ENCODE measurements at places on chromosomes 2 and 18.
A peak's percentile ranks its signal among the peaks of the same experiment; 100 is the strongest.

DNA sequence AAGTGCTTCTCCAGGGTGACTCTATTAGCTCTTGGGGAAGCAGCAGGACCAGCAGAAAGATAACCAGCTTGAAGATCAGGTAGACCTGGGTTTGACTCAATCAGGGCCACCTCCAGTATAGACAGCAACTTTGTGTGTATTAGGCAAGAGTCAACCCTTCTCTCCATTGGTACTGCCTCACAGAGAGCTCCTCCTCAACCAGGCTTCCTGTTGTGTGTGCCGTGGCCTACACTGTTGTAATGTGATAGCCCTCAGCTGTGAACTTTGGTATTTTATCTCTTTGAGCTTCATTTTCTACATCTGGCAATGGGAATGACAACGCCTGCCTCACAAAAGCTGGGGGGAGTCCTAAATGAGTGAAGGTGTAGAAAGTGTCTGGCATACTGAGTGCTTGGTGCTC is 17.0 kb upstream of the MAP3K20 start:
- no peak for DNase-seq

DNA sequence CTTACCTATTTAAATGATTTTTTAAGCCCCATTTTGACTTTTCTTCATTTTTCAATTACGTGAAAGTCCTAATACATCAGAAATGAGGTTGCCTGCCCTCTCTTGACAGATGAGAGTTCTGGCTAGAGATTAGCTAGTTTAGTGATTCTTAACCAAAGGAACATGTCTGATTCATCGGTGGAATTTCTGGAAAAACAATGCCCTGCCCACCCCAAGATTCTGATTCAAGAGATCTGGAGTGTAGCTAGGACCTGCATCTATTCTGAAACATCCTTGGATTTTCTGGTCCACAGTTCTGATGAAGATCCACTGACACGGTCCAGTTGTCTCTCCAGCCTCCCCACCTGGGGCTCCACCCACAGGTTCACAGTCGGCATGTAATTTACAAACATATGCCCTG is 111.2 kb downstream of the KLF7 start:
- no peak for DNase-seq

DNA sequence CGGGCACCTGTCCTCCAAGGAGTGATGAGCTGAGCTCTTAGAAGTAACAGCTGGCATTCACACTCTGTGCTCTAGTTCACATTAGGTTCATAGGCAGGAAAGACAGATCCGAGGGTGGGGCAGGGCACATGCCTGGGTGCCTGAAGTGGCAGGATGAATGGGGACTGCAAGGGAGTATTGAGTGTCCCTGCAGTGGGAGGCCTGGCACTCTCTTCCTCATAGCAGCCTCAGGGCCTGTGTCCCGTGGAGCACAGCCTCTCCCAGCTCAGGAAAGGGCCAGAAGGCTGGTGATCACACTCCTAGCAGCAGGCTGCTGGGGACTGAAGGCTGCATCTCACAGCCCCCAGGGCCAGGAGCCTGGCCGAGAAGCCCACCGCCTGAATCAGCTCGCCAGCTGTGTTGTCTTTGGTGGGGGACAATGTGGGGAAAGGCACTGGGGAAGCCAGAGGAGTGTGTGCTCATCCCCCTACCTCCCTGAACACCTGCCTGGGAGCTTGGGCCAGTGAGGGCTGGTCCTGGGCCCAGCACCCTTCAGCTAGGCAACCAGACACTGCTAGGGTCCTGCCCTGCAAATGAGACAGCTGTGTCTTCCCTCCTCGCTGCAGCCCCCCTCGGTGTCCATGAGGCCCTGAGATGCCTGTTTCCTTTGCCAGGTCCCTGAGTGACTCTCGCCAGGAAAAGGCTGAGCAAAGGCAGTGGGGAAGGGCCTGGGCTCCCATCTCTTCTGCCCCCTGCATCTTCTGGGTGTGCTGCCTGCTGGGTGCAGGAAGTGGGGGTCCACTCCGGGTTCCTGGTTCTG is 48.2 kb upstream of the HS6ST1 start:
- peak; percentile 41 for DNase-seq

DNA sequence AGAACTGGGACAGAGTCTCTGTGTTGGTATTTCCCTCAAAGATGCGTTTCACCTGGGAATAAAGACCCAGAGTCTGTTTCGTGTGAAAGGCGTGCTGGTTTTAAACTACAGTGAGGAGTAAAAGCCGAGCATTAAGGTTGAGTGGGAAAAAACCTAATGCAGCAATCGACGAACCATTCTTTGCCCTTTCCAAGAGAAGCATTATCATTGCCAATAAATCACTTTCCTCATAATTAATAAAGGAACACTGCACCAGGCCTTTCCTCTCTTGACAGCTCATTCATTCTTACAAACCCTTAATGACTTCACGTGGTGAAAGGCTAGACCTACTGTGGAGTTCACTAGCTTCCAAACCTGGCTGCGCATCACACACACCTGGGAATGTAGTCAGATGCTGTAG is 896 bp upstream of the SLC8A1 start:
- no peak for DNase-seq

DNA sequence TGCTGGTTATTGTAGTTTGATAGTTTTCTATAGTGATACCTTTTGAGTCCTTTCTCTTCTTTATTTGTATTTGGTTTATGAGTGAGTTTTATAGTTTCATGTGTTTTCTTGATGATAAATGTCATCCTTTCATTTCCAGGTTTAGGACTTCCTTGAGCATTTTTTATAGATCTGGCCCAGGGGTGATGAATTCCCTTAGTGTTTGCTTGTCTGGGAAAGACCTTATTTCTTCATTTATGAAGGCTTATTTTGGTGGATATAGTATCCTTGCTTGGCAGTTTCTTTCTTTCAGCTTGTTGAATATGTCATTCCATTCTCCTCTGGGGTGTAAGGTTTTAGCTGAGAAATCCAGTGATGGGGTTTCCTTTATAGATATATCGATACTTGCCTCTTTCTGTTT is 53.9 kb downstream of the OTX1 start:
- no peak for DNase-seq

- no peak for DNase-seq
Observed at GRCh38 chr18:27871726-27872125, 305.2 kb downstream of the CDH2 start.

DNA sequence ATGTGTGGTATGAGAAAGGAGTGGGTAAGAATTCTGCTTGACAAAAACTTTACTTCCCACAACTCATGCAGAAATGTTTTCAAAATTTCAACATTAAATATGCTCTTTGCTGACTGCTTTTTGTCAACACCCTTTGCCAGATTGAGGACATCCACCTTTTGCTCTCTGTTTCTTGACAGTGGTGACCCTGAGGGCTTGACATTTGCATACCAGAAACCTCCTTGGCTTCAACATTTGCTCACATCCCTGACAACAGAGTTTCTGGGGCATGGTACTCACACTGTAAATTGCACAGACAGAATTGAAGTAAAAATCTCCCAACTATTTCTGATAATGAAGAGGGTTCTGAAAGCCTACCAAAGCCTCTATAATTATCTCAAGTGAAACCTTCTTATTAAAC is 95.7 kb downstream of the RND3 start:
- DNase-seq: no peak

DNA sequence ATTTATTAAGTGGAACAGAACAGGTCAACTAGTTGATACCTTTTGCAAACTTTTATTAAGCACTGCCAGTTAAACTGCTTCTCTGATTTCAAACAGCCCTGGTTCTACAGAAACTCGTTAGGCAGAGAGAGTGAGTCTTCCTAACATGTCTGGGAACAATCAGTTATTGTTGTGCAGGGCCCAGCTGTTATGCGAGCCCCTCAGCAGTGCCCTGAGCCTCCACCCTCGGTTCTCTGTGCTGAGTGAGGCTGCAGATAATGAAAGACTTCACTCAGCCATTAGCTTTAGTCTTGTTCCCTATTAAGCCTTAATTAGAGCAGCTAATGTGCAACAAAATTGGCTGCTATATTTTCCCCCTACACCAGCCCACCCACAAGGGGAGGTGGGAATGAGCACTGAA is 39.6 kb downstream of the KCTD18 start:
- no peak for DNase-seq

DNA sequence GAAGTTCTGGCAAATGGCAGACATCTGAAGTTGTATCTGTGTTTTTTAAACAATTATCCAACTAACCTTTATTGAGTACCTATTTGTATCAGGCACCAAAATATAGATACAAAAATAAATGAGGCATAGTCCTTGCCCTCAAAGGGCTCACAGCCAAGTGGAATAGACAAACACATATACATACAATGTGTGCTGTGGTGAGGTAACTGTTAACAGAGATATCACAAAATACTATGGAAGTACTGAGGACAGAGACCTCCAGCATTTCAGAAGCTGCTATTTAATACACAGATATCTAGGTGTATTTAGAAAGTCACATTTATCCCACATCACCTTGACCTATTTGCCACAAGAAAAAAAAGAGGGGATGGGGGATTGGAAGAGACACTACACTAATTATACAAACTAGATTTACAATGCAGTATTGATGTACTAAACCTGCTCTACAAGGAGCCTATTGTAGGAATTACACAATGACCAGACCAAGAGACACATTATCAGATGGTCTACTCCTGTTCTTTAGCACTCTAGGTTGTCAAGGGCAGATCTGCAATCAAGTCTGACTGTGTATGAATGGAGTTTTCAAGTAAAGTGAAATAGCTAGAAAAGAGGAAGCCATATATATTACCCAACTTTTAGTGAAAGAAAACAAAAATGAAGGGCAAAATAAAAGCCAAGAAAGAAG is 62.2 kb downstream of the SPIRE1 start:
- no peak for DNase-seq

GRCh38 chr2:117961201-117961600 is 52.7 kb downstream of the CCDC93 start:
- no peak for DNase-seq

DNA sequence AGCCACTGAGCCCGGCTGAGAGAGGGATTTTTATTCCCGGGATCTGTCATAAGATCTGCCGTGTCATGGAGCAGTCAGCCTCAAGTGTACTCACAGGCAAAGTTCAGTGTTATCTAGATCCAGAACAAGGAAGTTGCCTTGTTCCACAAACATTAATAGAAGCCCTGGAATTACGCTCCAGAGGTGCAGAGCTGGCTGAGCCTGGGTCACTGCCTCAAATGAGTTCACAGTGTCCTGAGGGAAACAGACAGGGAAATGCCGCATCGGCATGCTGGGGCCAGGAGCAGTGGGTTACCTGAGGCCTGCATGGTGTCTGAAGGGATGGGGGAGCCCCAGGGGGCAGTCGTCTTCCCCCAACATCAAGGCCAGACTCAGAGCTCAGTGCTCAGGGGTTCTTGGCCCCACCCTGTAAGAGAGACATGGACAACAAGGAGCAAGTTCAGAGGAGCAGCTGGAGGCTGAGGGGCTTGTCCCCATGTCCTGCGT is 42.7 kb upstream of the ODC1 start:
- DNase-seq: no peak

DNA sequence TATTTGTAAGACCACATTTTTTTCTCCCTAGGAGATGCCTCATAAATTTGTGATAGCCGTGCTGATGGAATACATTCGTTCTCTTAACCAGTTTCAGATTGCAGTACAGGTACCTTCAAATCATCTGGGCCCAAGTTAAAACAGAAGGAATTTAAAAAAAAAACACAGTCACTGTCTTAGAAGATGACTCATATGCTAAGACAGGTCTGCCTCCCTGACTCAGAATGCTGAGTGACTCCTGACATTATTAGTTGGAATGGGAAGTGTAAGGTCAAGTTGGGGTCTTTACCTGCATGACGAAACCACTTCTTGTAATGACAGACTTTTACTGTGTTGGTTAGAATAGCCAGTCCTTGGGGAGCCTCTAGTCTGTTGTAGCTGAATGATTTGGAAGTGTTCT is 26.3 kb downstream of the RMC1 start:
- no peak for DNase-seq

DNA sequence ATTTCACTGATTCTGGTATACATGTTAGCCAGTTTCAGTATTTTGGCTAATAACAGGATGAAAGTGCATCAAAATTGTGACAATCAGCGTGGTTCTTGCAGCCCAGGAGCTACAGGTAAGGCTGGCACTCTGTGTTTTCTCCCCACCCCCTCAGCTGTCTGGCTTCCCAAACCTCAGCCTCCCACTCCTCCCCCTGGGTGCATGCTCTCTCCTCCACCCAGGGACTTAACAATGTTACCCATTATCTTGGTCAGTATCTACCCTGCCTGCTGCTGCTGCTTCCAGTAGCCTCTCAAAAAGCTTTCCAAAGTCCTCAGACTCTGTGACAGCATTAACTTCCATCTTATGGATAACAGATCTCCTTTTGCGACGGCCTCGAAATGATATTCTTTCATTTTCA is 41.0 kb downstream of the TRABD2A start:
- DNase-seq: no peak

- no peak for DNase-seq
Observed at GRCh38 chr2:72864500-72864899, 22.7 kb upstream of the SPR start.

DNA sequence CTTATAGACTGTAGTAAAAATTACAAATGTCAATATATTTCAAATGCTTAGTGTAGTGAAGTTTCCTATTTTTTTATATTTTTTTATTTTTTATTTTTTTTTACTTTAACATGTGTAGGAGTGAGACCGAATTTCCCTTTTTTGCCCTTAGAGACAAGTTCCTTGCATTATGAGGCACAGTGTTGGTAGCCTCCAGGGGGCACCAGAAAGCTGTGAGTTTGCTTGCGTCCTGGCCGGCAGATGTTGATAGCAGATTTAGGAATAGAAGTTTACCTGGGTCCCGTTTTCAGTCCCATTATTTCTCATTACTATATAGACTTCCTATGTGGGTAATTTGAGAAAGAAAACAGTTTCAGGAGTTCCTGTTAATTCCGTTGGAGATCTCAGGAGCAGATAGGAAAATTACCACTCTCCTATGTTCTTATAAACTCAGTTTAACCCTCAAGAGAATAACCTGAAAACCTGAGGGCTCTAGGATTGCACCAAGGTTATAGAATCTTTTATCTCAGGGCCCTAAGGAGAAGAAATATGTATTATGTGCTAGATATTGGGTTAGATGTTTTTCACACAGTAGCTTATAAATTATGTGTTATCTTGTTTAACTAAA is 157.5 kb upstream of the SESTD1 start:
- peak; percentile 71 for DNase-seq
